ENCODE measurements at places on chromosomes 12 and 14.

DNA sequence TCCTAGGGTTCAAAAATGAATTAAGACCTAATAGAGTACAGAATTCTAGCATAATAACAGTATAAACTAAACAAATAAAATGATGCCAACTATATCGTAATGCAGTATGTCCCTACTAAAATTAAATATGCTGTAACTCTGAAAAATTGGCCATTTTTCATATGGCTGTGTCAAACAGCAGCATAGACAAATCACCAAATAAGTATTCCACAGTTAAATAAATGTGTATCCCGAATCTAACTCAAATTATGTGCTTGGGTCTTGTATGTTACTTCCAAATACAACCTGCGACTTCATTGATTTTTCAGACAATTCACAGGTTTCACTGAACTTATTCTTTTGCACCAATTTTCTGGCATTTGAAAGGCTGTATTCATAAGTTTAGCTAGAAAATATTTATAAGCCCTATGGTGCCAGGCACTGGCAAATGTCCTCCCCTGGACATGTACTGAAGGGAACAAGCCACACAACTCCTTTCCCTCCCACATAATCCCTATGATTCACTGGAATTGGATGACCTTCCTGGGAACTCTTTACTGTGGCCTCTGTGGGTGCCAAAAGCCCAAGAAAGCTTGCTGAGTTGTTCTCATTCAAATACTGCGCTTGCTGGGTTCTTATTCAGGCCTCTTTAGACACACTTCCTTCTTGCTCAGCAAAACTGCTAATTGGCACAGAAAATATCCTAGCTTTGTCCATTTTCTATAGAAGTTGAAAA lies 108.8 kb downstream of the KITLG start:
- DNase-seq, result no peak

DNA sequence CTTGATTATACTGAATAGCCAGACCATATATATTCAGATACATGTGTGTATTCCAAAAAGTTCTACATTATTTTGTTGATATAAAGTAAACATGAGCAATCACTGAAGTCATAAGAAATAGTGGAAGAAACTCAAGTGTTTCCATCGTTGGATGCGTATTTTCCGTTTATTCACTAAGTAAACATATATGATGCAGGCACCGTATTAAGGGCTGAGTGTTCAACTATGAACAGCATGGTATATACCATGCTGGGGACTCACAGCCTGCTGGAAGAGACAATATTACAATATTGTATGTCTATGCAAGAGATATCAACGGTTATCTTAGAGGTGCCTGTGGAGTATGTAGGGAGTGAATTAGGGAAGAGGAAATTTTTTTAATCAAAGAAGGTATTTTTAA lies 1.2 kb downstream of the PYROXD1 start:
- DNase-seq, result no peak

GRCh38 chr12:3046441-3047200 lies 30.6 kb upstream of the TSPAN9 start:
- DNase-seq, result no peak

GRCh38 chr14:60639674-60640073 lies 9.6 kb downstream of the SIX1 start:
- no peak for DNase-seq

DNA sequence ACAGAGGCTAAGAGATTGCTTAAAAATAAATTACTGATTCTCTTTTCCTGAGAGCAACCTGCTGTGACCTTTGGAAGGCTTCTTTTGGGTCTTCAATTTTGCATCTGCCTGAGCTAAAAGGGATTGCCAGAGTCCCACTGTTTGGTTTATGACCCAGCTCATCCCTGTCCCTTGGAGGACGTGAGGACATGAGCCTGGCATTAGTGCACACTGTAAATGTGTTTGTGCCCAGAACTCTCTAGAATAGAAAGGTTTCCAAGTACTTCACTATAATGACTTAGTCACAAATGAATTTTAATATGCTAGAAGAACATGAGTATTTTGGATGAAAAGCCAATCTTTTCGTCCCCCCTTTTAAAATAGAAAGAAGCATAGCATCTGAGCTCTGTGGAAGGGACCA lies 47.1 kb upstream of the CDKN3 start:
- no peak for DNase-seq

DNA sequence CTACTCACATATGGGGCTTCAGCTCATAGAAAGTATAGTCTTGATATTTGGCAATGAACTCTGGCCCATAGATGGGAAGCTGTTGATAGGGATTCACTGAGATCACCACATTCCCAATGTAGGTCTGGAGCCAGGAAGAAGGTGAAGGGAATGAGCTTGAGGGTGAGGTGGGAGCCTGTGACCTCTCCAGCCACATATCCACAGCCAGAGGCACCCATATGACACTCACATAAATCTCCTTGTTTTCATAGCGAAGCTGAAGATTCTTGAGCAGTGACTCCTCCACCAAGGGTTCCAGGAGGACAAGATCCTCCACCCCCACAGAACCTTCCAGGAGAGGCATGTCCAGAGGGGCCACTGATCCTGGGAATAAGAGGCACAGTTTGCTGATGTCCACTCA lies 1.9 kb downstream of the MYO1A start:
- DNase-seq, result no peak

DNA sequence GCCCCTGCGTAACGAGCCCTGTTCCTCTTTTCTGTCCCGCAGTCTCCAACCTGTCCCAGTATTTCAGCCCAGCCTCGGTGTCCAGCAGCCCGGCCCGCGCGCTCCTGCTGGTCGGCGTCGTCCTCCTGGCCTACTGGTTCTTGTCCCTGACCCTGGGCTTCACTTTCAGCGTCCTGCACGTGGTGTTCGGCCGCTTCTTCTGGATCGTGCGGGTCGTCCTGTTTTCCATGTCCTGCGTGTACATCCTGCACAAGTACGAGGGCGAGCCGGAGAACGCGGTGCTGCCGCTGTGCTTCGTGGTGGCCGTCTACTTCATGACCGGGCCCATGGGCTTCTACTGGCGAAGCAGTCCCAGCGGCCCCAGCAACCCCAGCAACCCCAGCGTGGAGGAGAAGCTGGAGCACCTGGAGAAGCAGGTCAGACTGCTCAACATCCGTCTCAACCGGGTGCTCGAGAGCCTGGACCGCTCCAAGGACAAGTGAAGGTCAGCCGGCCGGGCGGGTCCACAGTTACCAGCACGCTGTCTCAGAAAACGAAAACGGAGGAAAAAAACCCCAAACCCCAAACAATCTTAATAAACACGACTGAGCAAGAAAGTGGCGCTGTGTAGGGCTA lies 31.6 kb downstream of the BRI3BP start:
- DNase-seq, result no peak

DNA sequence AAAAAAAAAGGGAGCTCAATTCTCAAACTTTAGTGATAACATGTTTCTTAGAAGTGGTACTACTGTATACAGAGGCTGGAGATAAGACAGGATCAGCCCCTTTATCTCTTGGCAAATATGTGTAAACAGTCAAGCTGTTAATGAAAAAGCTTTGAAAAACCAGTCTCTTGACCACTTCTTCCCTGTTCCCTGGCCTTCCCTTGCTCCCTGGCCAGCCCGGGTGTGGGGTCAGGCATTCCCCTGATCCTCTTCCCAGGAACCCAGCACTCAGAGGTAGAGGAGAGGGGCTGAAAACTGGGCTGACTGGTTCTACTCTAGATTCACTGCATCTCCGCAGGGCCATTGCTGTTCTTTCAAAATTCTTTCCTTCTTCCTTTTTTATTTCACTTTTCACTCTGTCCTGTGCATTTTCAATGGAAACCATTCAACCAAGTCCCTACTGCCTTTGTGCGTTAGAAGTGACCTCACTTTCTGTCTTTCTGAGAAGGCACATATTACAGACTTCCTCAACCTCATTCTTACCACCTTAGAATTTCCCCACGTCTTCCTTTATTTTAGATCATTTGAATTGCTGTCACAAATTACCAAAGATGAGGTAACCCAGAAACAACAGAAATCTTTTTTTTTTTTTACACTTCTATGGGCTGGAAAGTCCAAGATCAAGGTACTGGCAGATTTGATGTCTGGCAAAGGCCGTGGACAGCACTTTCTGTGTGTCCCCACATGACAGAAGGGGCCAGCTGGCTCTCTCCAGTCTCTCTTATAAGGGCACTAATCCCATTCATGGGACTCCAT lies 5.7 kb downstream of the GNG2 start:
- DNase-seq, result no peak

GRCh38 chr12:9649532-9649940 lies 20.0 kb upstream of the CLEC2D start:
- DNase-seq, result peak; percentile 53

DNA sequence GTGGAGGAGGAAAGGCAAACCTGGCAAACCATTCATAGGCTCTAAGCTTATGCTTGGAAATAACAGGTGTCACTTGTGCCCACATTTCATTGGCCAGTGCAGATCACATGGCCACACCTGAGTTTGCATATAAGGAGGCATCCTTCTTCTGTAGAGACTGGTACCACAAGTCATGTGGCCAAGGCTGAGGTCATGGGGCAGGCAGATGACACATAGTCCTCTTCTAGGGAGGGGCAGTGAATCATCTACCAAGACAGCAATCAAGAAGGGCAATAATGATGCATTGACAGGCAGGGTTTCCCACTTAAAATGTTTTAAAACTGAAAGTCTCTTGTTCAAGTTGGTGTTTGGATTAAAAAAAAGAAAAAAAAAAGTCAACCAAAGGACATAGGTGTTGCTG lies 77.3 kb downstream of the DAAM1 start:
- no peak for DNase-seq

DNA sequence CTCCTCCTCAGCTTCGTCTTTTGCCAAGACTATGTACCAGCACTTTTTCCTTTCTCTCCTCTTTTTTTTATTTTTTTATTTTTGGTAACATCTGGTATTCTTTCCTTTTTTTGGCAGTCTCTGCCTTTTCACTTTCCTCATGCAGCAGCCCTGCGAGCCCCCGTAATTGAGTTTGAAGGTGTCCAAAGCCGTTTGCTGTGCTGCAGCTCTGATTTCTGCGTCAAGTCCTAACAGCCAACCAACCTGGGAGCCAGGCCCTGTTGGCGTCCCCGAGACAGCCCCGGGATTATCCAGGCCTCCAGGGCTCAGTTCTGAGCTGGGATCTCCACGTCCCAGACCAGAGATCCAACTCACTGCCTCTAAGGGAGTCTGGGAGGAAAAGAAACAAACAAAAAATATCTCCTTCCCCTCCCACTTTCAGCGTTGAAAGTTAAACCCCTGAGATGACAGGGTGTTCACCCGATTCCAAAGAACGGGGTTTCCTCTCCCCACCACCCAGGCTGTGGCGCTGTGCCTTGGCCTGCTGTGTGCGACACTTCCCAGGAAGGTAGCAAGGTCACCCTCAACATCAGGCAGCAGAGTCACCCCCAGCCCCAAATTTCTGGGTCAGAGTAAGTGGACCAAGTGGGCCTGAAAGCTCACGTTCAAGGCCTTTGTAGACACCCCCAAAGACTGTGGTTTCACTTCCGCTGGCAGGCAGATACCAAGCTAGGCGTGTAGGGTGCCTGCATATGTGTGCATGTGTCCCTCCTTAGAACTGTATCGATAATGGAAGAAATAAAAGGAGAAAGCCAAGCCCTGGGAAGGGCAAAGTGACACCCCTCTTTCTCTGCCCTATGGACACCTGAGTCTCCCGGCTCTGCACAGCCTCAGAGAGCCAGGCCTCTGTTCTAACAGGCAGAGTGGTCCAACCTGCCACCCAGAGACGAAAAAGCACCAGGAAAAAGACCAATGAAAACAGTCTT lies 11.1 kb downstream of the BCL11B start:
- no peak for DNase-seq

DNA sequence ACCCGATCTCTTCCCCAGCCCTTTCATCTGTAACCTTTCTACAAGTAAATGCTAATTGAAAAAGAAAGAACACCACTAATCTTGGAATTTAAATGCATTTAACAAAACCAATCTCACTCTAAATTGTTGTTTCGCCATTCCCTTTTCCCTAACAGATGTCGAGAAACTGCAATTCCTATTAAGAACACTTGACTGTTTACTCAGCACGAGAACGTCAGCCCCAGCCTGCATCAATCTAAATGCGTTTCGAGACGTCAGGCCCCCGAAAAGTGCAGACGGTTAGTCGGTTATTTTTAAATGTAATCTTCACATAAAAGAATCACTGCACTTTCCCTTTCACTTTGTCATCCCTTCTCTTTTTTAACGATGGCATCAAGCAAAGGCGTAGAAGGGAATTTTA lies 837.6 kb downstream of the VRK1 start:
- DNase-seq, result no peak

- no peak for DNase-seq
These were observed 176.4 kb downstream of the GRIN2B start for GRCh38 chr12:13805041-13805440.

DNA sequence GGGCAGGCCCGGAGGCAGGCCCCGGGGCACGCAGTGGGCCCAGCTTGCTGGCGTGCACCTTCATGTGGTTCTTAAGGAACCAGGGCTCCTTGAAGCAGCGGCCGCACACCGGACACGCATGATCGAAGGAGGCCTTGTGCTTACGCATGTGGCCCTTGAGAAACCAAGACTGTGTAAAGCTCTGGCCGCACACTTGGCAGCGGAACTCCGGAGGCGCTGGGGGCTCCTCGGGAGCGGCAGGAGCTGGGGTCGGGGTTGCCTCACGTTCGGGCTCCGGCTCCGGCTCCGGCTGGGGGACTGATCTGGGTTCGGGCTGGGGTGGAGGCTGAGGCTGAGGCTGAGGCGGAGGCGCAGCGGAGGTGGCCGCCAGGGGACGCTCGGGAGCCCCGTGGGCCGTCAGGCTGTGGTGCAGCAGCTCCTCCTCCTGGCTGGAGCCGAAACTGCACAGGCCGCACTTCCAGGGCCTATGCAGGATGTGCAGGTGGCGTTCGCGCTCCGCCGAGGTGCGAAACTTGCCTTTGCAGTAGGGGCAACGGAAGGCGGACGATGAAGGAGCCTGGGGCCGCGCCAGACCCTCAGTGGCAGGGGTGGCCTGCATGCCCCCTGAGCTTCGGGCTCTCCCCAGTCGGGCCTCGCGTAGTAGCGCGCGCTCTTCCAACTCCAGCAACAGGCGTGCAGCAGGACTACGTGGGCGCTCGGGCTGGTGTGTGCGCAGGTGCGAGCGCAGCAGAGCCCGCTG lies 6.0 kb downstream of the ZNF219 start:
- peak; percentile 99 for DNase-seq

DNA sequence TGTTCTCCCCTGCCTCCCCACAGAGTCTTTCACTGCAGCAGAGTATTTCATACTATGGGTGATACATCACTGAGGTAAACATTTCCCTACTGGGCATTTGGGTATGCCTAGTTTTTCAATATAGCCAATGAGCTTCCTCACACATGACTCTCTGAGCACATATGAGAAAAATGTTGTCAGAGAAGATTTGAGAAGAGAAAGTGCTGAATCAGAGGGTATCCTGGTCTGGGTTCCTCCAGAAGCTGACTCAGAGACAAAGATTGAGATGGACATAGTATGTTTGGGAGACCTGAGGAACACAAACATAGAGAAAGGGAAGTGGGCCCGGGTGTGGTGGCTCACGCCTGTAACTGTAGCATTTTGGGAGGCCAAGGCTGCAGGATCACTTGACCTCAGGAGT lies 12.6 kb downstream of the SLC8B1 start:
- DNase-seq, result no peak

GRCh38 chr12:6053541-6053940 lies 70.9 kb downstream of the VWF start:
- DNase-seq, result no peak

GRCh38 chr12:86724716-86725115 lies 468.5 kb upstream of the MGAT4C start:
- DNase-seq, result no peak

GRCh38 chr12:188910-189621 lies 24.9 kb downstream of the SLC6A12 start:
- no peak for DNase-seq

GRCh38 chr12:64890873-64891468 lies 66.5 kb downstream of the TBC1D30 start:
- peak; percentile 13 for DNase-seq

- DNase-seq, result no peak
These were observed 23.0 kb downstream of the TRIM9 start for GRCh38 chr14:51071857-51072256.

GRCh38 chr12:79444089-79444488 lies 246.7 kb downstream of the PAWR start:
- no peak for DNase-seq
